LHCN-M2 (cell line): ENCODE measurements at places on chromosomes 12 and 14. TPM values are rescaled to one million over a fixed set of nuclear protein-coding genes. Genes with fewer than 3 reads are reported as not detected.

GRCh38 chr12:105315726-105316125 lies 14.8 kb upstream of the C12orf75 start:
- DNase-seq = no peak

The NYNRIN gene
- 0.06 TPM in 2 replicates for total RNA-seq

DNA sequence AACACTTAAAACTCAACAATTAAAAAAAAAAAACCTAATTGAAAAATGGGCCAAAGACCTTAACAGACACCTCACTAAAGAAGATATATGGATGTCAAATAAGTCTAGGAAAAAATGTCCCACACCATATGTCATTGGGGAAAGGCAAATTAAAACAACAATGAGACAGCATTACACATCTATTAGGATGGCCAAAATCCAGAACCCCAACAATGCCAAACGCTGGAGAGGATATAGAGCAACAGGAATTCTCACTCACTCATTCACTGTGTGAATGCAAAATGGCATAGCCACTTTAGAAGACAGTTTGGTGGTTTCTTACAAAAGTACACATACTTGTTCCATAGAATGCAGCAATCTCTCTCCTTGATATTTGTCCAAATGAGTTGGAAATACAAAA lies 173.7 kb downstream of the SLC25A21 start:
- no peak for DNase-seq

DNA sequence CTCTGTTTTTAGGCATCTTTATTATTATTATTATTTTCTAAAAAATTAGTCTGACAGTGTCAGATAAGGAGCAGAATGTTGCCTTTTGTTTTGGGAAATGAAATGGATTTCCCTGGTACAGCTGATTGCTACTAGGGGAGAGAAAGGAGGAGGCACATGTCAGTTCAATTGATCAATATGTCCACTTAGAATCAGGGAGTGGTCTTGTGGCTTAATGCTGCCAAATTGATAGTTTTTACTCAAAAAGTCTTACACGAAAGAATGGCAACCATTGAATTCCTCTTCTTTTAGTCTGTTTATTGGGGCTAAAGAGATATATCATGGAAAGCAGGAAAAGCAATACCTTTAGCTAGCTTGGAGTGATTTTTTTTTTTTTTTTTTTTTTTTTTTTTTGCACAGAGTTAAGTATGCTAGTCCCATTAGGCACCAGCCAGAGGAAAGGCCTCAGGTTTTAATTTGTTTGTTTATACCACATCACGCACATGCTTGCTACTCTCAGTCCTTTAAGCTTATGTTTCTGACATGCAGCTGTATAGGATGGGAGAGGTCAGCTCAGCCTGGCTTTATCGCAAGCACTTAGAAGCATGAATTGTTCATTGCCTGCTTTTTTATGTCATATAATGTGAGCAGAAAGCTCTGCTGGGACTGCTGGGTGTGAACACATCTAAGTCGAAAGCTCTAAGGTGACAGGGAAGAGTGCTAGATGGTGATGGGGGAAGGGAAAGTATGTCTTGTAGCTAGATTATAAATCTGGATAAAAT lies 1.4 kb downstream of the AKAP6 start:
- DNase-seq = no peak

The APOF gene
- not detected in 2 replicates for total RNA-seq

DNA sequence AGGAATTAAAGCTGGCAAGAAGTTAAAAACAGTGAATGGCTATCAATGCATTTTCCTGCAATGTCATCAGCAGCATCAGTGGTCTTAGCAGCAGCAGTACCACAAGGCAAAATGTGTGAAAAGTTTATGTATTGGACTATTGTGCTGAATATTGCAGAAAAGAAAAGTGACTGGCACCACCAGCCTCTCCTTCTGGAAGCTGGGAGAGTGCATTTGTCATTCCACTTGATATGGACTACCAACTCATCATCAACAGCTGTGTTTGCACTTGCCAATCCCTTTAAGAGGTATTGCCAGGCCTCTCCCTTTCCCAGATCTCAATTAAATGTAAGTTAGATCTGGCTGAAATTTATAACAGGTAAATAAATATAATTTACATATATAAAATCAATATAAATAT lies 151.0 kb upstream of the GZMB start:
- DNase-seq = no peak

The ADAM21 gene
- total RNA-seq = 1.3 and 1.7 TPM in 2 replicates

DNA sequence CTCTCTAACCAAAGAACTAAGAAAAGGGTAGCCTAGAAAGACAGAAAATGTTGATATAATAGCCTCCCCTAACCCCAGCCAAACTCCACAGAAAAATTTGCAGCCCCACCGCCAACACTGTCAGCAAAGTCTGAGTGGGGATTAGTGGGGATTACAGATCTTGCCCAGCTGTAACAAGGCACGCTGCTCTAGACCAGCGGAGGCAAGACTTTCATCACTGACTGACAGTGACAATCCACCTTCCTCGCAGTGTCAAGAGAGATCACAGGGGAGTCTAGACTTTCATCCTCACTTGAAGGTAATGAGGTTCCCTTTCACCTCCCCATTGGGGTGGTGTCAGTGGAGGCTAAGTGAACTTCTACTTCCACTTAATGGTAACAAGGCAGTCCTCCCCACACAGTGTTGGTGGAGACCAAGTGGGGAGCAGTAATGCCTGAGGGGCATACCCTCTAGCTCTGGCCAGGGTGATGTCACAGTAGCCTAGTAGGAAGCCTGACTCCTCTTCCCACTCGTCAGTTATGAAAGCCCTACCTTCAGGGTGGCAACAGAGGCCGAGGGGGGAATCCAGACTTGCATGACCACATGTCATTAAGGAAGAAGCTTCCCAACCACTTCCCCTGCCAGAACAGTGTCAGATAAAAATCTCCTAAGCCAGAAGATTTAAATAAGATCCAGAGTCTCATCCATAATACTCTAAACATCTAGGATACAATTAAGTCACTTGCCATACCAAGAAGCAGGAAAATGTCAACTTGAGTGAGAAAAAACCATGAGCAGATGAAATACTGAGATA lies 91.7 kb upstream of the RASSF8 start:
- no peak for DNase-seq

DNA sequence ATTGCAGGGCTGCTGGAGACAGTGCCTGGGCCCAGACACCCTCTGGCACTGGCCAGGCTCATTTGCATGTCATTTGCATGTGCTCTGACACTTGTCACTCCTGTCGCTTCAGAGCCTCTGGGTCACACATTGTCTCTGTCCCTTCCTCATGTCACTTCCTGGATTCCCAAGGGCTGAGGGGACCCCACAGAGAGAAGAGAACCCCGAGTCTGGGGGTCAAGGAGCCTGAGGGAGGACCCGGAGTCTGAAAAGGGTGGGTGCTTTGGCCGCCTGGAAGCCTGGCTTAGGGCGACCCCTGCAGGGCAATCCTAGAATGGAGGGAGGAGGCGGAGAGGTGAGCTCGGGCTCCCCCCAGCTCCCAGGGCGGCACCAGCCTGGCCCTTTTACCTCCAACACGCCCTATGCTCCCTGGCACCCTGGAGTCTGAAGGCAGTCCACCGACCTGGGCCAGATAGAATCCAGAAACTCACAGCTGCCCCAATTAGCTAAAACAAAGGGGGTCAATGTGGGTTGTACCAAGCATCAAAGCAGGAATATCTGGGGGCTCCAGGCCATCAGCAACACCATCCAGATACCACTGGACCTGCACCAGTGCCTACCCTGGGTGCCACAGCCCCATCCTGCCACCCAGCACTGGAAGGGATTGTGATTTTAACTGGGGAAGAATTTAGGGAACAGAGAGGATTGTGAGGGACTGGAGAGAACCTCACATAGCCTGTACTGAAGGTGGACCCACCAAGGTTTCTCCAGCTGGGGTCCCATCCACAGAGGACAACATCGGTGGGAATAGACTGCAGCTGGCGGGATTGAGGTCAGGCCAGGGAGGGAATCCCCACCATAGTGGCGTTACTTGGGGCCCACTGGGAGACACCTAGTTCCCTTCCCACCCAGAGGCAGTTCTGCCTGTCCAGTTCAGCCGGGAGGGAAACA lies 21.8 kb upstream of the KRT78 start:
- no peak for DNase-seq

GRCh38 chr12:11769723-11770514 lies 120.4 kb downstream of the ETV6 start:
- no peak for DNase-seq

- no peak for DNase-seq
Observed at GRCh38 chr14:90630171-90630806, 185.9 kb downstream of the TTC7B start.

The COCH gene
- total RNA-seq = 0.40 and 1.5 TPM in 2 replicates

DNA sequence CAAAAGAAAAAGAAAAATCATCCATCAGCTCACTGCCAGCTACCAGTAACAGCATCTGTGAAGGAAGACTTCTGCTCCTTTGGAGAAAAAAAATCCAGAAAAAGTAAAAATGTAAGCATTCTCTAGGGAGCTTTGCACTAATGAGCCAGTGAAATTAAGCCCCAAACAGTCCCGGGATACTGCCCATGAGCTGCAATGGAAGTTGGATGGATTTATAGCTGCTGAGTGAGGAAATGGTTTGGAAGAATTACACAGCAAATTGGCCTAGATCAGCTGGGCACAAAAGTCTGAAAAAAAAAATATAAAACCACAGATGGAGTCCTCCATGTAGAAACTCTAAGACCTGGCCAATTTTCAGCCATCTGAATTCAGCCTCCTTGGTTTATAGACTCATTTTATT lies 462.9 kb upstream of the USP15 start:
- no peak for DNase-seq

GRCh38 chr12:124517260-124518050 lies 50.0 kb downstream of the NCOR2 start:
- DNase-seq = peak; percentile 46

- no peak for DNase-seq
Observed at GRCh38 chr14:57866199-57866705, 360 bp upstream of the SLC35F4 start.

The MMP19 gene
- 24.1 and 24.9 TPM in 2 replicates for total RNA-seq

The OR6C2 gene
- not detected in 2 replicates for total RNA-seq

DNA sequence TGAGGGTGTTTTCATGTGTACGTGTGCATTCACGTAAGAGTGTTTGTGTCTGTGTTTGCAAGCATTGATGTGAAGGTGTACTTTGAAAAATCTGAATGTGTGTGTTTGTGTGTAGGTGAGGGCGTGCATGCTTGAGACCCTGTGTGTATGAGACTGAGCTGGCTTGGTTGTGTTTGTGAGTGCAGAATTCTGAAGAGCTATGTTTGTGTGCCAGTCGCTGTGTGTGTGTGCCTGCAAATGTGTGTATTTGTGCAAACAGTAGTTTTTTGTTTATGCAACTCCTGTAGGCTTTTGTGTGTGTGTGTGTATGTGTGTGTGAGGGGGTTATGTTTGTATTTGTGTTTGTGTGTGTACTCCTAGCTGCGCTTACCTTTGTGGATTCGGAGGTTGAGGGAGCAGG lies 1.7 kb upstream of the LHX5 start:
- no peak for DNase-seq

The VDR gene
- total RNA-seq = 5.8 and 5.9 TPM in 2 replicates

- DNase-seq = peak; percentile 48
Observed at GRCh38 chr12:64039281-64039871, 182.7 kb downstream of the KICS2 start.

DNA sequence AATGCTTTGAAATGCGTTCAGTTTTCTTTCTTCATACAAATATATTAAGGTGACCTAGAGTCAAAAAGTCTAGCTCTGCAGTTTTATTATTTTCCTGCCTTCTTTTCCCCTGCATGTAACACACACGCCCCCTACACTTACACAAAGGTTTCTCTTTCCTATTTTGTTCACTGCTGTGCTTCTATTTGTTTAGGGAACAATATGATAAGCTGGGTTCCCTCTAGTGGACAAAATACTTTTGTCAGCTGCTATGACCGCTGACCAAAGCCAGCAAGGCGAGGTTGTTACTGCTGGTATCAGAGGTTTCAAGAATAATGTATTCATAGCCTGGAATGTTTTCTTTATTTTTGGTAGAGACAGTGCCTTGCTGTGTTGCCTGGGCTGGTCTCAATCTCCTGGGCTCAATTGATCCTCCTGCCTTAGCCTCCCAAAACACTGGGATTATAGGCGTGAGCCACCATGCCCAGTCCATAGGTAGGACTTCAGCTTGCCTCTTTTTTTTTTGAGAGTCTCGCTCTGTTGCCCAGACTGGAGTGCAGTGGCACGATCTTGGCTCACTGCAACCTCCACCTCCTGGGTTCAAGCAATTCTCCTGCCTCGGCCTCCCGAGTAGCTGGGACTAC lies 33.4 kb downstream of the FNTB start:
- peak; percentile 83 for DNase-seq

- DNase-seq = no peak
Observed at GRCh38 chr14:102418853-102419240, 56.1 kb downstream of the TECPR2 start.

The A2ML1 gene
- not detected in 2 replicates for total RNA-seq

DNA sequence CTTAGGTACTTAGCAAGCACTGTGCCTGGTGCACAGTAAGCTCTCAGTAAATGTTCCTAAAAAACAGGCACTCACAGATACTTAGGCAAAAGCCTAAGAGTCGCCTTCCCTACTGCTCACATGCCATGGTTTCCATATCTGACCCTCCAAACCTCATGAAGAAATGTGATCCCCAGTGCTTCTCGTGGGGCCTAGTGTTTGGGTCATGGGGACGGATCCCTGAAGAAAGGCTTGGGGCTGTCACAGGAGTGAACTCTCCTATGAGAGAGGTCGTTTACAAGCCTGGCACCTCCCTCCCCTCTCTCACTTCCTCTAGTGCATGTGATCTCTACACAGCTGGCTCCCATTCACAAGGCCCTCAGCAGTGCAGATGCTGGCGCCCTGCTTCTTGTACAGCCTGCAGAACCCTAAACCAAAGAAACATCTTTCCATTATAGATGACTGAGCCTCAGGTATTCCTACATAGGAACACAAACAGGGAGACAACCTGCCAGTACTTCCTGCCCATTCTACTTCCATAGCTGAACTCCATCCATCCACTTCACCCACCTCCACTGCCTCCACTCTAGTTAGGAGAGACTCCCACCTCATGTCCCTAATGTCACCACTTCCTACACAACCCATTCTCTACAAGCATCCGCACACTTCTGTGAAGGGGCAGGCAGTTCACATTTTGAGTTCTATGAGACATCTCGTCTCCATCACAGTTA lies 2.9 kb downstream of the SLC15A4 start:
- DNase-seq = no peak

- DNase-seq = no peak
Observed at GRCh38 chr14:88106377-88106776, 101.4 kb downstream of the GPR65 start.

The OAS2 gene
- total RNA-seq = 2.9 and 9.9 TPM in 2 replicates

The IFI27L2 gene
- total RNA-seq = 63.5 and 107 TPM in 2 replicates

The SLC5A8 gene
- not detected in 2 replicates for total RNA-seq

- no peak for DNase-seq
Observed at GRCh38 chr14:37168721-37169120, 3.7 kb downstream of the SLC25A21 start.
